Stimulated activated CD8-positive, alpha-beta memory T cell treated with anti-CD3 and anti-CD28 coated beads, Interleukin-7, amount 100 ng/mL, for 24 hours (primary cell): ENCODE measurements at places on chromosomes 16 and 17.

- no peak for DNase-seq
These were observed 426.2 kb upstream of the EEF2KMT start for GRCh38 chr16:5523829-5524228.

GRCh38 chr16:49022351-49022963 lies 259.2 kb downstream of the CBLN1 start:
- no peak for DNase-seq

- DNase-seq = no peak
These were observed 136.9 kb downstream of the SLC39A11 start for GRCh38 chr17:72955391-72956140.

GRCh38 chr17:266701-267667 lies 85.5 kb upstream of the DOC2B start:
- no peak for DNase-seq

DNA sequence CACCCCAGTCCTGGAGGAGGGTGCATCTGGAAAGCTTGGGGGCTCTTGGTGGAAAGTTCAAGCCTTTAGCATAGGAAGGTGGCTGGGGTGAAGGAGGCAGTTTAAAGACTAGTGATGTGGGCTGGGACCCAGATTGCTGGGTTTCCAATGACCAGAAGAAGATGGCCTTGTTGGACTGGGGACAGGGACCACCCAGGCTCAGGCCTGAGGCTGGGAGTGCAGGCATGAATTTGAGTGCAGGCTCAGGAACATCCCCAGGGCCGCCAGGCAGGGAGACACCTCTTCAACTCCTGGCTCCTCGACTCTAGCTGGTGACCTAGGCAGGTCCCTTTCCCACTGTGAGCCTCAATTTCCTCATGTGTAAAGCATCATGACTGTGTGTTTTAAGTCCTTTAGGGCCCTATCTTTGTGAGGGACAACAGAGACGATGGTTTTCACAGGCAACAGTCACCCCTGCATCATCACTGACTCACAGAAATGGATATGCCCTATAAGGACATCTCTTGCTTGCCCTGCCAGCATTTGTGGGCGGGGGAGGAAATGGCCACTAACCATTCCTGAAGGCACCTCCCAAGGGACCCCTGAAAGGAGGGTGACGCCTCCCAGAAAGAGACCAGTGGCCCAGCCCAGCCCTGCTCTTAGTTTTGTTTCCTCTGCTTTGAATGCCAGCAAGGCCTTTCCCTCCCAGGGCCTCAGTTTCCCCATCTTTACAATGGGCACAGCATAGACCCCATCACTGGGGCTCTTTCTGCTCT lies 11.1 kb downstream of the NLRC5 start:
- no peak for DNase-seq

DNA sequence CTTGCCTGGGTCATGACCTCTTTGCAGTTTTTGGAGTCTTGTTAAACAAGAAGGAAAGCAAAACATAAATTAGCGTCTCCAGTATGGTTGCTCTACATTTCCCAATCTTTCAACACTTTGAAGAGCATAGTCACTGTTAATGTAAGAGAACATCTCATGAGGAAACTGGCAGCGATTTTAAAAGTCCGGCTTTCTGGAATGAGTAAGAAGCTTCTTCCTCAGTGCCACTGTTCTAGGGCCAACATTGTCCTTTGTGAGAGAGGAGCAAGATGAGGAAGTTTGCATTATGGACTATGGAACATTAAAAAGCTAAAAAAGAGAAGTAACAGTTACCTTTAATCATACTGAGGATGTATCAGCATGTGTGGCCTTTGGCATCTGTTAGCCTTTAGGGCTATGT lies 73.1 kb downstream of the WNT3 start:
- DNase-seq = no peak

DNA sequence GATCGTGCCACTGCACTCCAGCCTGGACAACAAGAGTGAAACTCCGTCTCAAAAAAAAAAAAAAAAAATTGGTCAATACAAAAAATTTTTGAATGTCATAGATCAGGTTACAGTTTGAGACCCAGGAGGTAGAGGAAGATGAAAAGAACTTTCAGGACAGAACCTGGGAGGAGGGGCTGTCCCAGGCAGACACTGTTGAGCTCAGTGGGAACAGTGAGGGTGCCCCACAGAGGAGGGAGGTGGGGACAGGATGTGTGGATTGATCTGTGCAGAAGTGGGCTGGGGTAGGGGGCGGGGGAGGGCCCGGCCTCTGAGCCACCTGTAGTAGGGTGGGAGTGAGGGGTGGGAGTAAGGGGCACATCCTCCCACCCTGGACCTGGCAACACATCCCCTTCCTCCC lies 58.3 kb downstream of the PRMT7 start:
- no peak for DNase-seq

- no peak for DNase-seq
These were observed 154.1 kb upstream of the PLCG2 start for GRCh38 chr16:81624760-81625543.

DNA sequence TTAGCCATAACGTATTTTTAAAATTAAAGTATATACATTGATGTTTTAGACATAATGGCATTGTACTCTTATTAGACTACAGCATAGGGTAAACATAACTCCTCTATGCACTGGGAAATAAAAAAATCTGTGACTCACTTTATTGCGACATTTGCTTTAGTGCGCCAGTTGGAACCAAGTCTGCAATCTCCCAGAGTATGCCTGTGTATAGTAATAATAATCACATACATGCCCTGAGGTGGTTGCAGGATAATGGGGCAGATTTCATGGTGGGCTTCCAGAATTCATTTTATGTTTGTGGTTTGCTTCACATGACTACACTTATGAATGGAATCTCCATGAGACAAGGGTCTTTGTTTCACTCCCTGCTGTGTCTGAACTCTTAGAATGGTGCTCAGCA lies 66.9 kb upstream of the N4BP1 start:
- DNase-seq = no peak

GRCh38 chr17:33135691-33136090 lies 144.0 kb downstream of the SPACA3 start:
- DNase-seq = no peak

DNA sequence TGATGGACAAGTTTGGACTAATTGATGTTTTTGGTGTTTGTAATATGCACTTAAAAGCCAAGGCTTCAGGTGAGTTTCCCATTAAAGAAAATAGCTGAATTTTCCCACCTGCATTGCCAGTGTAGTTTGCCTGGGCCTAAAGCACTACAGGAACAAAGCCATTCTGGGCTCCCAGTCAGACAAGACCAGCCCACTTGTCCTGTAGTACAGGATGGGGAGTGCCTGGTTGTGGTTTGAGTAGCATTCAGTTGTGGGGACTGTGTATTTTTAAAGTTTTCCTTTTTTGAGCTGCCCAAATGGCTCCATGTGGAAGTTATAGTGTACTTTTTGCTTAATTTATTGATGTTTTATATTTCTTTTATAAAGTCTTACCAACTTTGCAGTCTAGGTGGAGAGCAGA lies 91.7 kb downstream of the TANGO6 start:
- DNase-seq = no peak

- no peak for DNase-seq
These were observed 10.8 kb upstream of the TLCD3B start for GRCh38 chr16:30041841-30042240.

- DNase-seq = no peak
These were observed 4.5 kb upstream of the MMP28 start for GRCh38 chr17:35799942-35800341.

DNA sequence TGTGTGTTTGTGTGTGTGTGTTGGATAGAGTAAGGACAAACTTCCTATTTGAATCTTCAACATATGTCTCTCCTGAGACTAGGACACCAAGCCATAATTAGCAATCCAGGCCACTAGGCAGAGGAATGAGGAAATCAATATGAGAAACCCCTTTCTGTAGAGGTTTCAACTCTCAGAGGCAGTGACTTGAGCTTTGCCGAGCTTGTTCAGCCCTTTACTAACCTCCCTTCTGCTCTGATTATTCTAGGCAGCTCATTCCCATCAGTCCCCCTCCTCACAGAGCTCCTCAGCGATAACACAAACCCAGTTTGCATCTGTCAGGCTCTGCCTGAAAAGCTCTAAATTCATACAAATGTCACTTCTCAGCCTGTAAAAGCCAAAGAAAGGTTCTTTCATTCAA lies 1030.3 kb downstream of the CDH8 start:
- no peak for DNase-seq

- DNase-seq = no peak
These were observed 35.4 kb downstream of the CMTM4 start for GRCh38 chr16:66661210-66661560.

DNA sequence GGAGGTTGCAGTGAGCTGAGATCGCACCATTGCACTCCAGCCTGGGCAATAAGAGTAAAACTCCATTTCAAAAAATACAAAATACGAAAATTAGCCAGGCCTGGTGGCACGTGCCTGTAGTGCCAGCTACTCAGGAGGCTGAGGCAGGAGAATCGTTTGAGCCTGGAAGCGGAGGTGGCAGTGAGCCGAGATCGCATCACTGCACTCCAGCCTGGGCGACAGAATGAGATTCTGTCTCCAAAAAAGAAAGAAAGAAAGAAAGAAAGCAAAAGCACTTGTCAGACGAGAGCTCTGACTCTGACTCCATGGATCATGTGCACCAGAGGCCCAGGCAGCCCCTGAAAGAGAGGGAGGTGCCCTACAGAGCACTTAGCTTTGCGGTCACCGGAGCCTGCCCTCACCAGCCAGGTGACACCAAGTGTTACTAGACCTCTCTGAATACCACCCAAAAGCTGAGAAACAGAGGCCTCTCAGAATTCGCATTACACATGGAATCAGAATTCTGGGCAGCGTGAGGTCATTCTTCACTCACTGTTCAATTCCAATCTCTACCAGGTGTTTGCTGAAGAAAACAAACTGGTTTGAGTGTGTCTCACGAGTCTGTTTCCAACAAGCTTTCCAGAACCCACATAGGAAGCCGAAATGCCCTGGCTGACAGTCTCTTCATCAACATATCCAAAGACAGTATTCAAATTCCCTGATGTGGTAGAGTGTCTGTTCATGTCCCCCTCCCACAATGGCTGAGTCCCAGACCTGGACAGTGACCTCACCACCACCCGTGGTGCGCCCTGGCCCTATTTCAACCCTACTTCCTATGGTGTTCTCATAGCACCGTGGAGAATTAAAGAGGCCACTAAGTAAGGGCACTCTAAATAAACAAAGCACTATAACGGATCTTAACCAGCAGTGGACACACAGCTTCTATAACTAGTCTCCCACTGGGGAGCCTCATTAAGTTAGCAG lies 1.5 kb downstream of the FLCN start:
- no peak for DNase-seq

DNA sequence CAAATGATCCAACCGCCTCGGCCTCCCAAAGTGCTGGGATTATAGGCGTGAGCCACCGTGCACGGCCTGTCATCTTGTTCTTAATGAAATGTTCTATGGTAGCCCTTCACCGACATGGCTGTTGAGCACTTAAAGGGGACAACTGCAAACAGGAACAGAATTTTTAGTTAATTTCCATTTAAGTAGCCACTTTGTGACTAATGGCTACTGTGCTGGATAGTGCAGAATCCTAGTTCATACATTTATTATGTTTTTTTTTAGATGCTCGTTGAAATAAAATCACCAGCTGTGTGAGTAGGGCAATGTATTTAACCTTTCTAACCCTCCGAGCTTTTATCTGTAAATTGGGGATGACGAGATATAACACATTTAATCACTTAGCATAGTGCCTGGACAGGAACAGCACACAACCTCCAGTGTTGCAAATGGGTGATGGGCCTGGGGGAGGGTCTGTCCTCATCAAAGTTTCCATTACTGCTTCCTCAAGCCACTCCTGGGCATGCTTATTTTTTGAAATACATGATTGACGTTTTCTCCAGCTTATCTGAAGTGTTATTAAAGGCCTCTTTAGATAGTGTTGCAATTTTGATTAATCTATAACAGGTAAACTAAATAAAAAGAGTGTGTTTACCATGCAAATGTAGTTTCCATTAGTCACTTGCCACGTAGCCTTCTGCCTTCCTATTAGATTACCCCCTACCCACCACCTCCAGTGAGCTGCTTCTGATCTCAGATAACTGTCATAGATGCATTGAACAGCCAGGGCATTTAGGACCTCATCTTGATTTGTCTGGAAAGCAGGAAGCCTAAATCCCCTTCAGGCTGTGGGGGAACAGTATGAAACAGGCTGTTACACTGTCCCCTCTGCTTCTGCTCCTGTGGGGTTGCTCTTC lies 42.5 kb upstream of the TANC2 start:
- no peak for DNase-seq

GRCh38 chr16:17448640-17449638 lies 21.8 kb downstream of the XYLT1 start:
- DNase-seq = no peak

DNA sequence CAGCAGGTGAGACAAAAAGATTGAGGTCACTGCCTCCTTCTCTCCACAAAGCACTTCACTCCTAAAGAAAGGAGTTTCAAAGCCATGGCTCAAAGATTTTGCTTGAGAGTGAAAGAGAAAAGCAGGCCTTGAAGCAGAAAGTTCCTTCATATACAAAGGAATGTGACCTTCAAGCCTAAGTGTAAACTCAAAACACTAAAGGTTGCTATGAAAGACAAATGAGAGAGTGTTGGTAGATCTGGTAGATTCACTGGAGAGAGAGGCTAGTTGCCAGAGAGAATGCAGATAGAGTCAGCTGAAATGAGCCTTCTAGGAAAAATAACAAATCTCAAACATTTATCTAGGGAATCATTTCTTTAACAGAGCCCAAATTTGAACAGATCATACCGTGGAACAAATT lies 305.2 kb downstream of the CDH8 start:
- DNase-seq = no peak
